ENCODE measurements at places on chromosomes 13 and 19.
A peak's percentile ranks its signal among the peaks of the same experiment; 100 is the strongest.

- DNase-seq, result peak; percentile 32
Observed at GRCh38 chr13:104593251-104593576, 1527.0 kb upstream of the SLC10A2 start.

- DNase-seq, result no peak
Observed at GRCh38 chr19:1181606-1182005, 7.5 kb upstream of the SBNO2 start.

GRCh38 chr13:44350775-44351504 is 22.7 kb upstream of the SERP2 start:
- no peak for DNase-seq

DNA sequence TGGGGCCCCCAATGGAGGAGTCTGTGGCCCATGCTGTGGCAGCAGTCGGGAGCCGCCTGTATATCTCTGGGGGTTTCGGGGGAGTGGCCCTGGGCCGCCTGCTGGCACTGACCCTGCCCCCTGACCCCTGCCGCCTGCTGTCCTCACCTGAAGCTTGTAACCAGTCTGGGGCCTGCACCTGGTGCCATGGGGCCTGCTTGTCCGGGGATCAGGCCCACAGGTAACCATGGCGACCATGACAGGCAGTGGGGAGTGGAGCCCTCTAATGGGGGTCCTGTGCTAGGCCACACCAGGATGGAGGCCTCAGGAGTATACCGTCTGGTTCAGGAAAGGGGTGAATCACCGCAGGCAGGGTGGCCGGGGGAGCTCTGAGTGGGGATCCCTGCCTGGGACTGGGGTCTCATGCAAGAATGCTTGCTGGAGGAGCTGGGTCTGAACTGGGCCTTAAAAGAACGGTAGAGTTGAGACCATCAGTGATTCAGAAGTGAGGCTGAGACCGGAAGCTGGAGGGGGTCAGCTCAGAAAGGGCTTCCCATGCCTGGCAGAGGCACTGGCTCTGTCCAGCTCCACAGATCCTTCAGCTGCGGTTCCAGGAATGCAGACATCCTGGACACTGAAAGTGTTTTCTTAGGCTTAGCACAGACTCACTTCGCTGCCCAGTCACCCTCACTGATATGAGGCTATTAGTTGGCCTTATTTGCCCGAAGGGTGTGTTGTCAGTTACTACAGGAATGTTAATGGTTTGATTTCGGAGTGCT is 29.1 kb downstream of the CNFN start:
- peak; percentile 77 for DNase-seq

DNA sequence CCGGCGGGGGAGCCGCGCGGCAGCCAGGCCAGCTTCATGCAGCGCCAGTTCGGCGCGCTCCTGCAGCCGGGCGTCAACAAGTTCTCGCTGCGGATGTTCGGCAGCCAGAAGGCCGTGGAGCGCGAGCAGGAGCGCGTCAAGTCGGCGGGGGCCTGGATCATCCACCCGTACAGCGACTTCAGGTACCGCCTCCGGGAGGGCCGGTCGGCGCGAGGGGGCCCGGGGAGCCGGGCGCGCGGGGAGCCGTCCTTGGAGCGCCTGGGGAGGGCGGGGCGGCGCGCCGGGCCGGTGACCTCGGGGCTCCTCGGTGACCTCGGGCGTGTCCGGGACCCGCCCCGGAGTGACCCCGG is 690 bp downstream of the HCN2 start:
- DNase-seq, result peak; percentile 27

DNA sequence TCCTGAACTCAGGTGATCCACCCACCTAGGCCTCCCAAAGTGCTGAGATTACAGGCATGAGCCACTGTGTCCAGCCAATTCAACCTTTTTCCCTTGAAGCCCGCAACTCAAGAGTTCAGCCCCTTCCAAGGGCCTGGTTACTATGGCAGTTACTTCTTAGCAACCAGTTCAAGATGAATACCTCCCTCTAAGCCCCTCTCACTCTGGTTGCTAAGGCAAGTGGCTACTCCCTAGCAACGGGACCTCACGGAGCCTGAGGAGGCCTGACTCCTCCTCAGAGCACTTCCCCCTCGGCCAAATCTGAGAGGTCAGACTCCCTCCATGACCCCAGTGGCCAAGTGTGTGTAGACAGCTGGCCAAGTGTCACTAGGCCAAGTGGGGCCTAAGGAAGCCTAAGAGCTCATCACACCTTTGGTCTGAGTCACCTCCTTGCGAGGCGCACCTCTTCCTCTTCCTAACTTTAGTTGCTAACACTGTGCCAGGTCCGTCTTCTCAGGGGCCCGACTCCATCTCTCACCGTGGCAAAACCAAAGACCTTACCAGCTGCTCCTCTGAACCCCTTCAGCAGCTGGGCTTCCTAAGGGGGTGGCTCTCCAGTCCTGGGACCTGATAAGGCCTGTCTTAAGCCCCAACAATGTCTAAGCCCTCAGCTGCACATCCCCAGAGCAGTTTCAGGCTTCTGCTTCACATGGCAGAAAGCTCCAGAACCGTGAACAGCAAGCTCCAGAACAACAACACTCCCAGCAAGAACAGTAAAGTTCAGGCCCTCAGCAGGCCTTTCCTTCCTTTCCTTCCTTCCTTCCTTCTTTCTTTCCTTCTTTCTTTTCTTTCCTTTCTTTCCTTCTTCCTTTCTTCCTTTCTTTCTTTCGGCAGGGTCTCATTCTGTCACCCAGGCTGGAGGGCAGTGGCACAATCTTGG is 9.6 kb downstream of the CD37 start:
- DNase-seq, result no peak

- DNase-seq, result peak; percentile 63
Observed at GRCh38 chr19:34808566-34808965, 35.6 kb upstream of the ZNF599 start.

DNA sequence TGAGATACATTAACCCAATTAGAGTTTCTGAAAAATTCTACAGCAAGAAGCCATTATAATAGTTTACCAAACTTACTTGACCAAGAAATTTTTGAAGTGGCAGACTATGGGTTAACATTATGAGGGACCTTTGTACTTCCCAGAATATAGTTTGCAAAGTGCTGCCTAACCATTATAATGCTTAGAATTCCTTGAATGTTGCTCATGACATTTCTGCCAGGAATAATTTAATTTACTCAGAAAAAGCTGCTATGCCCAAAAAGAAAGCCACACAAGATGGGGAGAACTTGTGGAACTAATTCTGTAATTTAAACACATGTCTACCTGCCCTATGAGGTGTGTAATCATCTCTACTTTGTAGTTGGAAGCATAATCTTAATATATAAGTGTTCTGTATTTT is 58.1 kb upstream of the MYCBP2 start:
- no peak for DNase-seq

- DNase-seq, result peak; percentile 56
Observed at GRCh38 chr19:18856385-18857126, 24.8 kb downstream of the UPF1 start.

DNA sequence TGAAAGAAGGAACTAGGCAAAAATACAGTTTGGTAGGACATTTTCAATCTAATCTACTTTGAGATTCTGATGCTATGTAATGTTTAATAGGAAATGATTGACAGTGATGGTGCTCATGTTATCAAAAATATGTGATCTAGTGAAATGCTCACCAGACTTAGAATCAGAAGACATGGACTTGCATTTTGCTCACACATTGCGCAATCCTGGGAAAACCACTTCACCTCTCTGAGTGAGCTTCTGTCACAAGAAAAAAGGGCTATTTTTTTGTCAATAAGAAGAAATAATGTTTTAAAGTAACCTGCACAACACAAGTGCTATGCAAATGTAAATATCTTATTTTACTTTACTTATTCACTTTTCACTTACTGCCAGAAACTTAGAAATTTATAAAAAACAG is 380.9 kb upstream of the HTR2A start:
- DNase-seq, result peak; percentile 33

DNA sequence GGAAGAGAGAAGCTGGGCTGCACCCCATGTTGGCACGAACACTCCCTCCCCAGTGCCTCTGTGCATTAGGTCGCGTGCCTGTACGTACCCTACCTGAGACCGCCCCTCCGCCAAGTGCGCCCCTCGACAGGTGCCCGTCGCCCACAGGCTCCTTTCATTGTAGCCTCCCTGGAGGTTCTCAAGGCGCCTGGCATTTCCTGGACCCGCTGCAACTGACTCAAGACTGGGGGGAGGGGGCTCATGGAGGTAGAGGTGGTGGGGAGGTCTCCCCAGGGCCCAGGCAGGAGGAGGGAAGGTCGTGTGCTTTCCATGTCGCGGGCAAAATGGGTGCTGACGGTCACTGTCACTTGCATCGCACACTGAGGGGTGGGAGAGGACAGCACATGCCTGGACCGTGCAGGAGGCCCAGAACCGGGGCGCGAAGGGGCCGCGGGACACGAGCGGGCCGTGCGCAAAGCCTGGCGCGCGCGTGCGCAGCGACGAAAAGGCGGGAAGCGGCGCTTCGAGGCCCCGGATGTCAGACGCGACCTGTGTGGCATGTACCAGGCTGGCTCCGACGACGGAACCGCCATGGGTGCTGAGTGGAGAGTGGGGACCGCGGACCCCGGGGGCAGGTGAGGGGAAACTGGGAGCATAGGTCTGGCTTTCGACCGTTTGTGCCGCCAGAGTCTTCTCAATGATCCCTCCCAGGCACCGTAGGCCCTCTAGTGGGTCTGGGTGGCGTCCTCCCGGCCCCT is 16.5 kb downstream of the NFIX start:
- no peak for DNase-seq

DNA sequence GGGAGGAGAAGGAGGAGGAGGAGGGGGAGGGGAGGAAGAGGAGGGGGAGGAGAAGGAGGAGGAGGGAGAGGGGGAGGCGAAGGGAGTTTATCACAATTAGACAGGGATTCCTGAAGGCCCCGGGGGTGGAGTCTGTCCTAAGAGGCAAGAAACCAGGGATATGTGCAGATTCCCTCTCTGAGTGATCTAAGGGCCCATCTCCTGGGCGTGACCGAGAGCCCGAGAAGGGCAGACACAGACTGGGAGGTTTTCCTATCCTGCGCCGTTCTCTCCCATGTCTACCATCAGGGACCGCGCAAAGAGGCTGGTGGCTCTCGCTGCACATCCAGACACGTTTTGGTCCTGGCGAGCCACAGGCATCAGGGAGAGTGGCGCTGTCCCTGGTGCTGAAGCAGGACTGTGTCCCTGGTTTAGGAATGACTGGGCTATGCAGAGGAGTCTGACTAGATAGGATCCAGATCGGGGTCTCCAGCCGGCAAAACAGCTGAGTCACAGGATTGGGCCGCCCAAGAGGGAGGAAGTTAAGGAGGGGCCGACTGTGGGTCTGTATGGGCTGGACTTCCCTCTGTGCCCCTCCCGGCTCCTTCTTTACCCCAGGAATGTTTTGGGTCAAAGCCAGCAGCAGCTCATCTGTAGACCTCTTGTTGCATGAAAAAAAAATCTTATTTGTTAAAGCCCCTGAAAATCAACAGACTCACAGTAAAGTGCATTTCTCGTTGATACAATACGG is 17.9 kb upstream of the ZNF175 start:
- DNase-seq, result peak; percentile 40

Data from amniotic epithelial cell (primary cell).